ENCODE measurements at places on chromosomes 2 and 18.

- DNase-seq: no peak
These were observed 15.4 kb downstream of the TEX51 start for GRCh38 chr2:126913881-126914615.

DNA sequence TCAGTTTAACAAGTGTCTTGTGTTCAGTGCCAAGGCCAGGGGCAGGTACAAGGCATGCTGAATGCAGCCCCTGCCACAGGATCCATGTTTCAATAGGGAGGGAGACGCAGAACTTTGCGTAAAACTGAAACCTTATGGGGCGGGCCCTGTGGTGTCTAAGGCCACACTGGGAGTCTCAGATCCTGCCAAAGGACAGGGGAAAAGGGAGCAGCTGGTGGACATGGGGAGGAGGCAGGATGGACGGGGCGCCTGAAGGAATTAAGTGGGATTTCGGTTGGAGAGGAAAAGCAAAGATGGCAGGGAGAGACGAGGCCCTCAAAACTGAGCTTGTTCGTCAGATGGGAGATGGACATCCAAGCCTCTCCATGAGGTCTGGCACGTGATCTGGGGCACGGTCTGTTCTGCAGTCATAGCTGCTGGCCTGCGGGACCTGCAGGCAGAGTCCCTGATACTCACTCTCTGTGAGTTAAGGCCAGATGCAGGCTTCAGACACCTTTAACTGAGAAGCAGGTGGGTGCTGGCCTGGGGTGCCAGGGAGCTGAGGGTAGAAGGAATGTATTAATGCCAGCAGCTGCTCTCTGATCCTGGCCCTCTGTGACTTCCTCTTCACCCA, 48.8 kb downstream of the TCF7L1 start:
- DNase-seq: no peak

GRCh38 chr2:202671317-202672035, 36.7 kb downstream of the FAM117B start:
- DNase-seq: no peak

DNA sequence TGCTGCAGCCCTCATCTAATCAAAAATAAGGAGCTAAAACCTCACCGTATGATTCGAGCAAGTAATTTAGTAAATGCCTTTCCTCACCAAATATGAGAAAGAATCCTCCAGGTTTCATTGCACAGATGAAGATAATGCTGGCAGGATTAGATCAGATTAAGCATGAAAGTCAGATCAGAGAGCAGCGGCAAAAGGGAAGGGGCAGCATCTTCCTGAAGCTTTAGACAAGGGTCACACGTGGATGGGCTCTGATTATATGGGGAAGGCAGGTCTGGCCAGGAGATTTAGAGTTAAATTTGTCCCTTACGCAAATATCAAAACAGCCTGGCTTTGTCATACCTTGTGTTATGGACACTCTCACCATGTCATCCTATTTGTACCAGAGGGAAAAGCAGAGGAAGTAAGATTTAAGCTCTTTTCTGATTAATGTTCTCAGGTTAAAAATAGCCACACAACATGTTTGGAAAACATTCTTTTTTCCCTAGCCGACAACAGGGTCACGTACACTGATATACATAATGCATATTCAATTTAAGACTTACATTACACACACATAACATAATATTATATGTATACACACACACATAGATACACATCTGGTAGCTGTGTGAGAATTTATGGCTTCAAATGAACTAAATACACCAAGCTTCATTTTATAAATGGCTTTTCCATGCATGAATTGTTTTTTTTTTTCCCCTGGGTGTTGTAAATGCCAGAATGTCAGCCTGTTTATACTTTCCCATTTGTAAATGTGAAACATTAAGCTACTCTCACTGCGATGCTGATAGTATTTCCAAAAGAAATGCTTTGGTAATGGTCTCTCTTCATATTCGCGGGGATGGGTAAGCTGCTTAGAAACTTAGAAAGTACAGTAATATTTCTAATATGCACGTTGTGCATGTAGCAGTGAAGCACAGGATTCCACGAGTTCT, 196.3 kb upstream of the SIX3 start:
- no peak for DNase-seq

Data from hepatic stellate cell (primary cell).